ENCODE measurements at places on chromosomes 13 and 19.
A peak's percentile ranks its signal among the peaks of the same experiment; 100 is the strongest.

DNA sequence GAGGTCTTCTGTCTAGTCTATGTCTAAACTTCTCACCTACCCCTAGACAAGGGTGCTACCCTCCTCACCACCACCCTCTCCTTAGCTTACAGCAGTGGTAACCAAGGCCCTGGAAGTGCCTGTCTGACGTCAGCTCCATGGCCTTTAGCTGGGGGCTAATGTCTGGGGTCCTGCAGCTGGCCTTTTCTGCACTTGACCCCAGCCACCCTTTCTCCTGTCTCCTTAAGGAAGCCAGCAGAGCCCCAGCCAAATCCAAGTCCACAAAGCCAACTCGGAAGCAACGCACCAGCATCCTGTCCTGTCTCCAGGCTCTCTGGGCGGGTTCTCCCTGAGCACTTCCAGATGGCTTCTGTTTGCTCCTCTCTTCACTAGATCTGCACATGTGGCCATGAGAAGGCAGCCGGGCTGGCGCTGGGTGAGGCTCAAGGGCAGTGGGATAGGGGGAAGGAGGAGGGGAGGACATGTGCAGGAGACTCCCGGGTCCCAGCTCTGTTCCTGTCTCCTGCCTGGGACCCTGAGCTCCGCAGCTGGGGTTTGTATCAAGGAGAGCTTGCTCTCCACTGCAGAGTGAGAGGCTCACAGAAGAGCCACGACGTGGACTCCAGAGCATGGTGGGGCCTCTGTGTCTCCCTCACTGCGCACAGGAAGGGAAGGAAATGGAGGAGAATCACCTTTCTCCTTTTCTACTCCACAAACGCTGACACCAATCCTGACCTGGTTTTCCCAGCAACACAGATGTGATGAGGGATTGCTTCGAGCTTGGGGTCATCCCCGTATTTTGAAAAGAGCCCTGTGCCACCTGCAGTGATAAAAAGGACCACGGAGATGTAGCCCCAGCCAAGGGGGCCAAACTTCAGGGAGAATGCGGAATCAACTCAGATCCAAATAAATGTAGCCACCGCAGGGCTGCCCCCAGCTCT, 204.2 kb downstream of the USP12 start:
- no peak for DNase-seq

GRCh38 chr19:42131149-42132029, 857 bp downstream of the POU2F2 start:
- DNase-seq = no peak

DNA sequence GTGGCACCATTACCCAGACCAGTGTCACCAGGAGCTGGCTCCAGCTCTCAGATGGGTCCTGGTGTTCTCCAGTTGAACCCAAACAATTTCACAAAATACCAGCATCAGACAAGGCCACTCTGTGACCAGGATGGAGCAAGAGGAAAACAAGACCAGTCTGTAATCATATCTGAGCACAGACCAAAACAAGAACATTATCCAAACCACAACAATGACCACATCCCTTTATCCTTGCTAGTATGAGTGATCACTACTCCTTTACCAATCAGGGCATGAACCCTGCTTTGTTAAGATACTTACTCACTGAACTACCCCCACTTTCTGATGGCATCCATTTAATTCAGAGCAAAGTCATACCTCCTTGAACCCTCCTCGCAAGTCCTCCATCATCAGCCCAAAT, 145.9 kb downstream of the NUFIP1 start:
- DNase-seq = no peak

DNA sequence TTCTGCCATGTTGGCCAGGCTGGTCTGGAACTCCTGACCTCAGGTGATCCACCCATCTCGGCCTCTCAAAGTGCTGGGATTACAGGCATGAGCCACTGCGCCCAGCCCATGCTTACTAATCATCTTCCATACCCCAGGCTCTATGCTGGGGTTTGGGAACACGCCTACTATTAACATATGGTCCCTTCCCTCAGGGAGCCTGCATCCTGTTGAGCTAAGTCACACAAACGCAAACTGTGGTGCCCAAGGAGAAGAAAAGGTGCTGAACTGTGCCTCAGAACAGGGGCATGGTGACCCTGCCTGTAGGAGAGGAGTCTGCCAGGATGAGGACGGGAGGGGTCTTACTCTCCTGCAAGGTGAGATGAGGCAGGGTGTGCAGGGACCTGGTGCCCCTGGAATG, 5.6 kb downstream of the MICOS13 start:
- DNase-seq = no peak

DNA sequence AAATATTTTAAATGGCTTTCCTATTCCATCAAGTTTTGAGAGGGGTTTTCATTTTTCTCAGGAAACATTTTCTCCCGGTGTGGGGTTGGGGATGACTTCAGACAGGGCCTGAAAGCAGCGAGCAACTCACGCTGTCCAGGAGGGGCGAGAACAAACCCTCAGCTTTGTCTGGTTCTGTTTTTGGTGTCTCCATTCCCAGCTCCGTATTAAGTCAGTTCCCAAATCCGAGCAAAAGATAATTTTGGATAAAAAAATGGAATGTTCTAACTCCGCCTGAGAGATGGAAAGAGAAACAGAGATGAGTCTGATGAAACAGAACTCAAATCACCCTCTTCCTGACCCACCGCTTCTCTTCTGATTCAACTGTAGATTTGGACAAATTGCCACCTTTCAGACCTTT, 38.4 kb downstream of the RFX2 start:
- DNase-seq = no peak

GRCh38 chr19:57664269-57665127, 4.2 kb upstream of the ZSCAN4 start:
- DNase-seq = no peak

- no peak for DNase-seq
Observed at GRCh38 chr13:27965343-27965739, 3.8 kb downstream of the CDX2 start.

DNA sequence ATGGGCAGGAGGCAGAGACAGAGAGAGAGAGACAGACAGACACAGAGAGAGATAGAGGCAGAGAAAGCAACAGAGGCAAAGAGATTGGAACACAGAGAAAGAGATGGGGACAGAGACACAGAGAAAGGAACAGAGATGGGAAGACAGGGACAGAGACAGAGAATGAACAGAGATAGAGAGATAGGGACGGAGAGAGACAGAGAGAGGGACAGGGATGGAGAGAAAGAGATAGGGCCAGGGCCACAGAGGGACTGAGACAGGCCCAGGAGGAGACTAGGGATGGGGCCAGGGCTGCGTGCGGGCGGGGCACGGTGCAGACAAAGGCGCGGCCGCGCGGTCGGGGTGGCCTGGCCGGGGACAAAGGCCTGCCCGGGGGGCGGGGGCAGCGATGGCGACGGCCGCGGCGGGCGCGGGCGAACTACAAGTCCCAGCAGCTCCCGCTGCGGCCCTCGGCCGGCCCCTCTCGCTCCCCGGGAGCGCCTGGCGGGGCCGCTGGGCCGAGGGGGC, at the start of gene ZNF358:
Gene ZNF358 (plus strand): TSS at position 459 of the 507 bp plus-strand sequence. CDS start 3,140 bp downstream, outside the sequence.
- peak; percentile 75 for DNase-seq

DNA sequence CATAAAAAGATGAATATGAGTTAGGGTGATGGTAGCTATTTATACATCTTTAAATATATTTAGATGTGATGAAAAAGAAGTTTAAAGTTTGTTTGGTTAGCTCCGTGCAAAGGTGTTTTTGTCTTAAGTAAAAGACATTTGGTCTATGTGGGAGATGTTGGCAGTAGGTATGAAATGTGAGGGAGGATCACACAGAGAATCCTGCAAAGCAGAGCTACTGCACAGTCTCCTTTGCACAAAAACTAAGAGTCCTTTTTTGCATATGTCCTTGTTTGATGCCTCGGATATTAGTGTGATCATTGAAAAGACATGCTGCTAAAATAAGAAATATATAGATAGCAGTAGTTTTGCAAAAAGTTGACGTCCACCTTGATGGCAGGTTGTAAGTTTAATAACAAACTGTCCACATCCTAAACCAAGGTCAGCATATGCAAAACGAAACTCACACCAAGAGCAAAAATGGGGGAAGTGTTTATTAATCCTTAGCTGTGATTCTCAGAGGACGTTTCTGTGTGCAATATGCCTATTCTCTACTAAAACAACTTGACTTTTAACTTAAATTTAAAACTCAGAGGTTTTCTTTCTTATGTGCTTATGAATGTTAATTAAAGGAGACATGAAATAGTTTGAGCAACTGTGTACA, 870.1 kb downstream of the PCDH9 start:
- DNase-seq = no peak

- DNase-seq = no peak
Observed at GRCh38 chr13:113809934-113810333, 50.9 kb downstream of the TMEM255B start.

Data from RKO (cell line).